ENCODE measurements at places on chromosomes 2 and 18.

DNA sequence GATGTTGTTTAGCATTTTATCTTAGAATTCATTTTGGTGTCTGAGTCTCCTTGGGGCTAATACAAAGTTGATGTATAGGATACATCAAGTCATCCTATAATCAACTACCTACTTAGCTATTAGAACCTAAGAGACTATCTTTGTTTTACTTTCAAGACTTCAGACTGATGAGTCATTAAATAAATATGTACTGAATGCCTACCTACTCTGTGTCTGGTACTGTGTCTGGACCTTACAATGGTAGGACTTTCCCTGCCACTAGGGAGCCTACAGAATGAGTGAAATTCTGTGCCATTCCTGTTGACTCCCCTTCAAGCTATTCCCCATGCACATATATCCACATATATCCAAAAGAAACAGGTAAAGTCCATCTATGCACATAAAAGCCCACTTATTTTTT lies 114.5 kb downstream of the ERBB4 start:
- DNase-seq = no peak

DNA sequence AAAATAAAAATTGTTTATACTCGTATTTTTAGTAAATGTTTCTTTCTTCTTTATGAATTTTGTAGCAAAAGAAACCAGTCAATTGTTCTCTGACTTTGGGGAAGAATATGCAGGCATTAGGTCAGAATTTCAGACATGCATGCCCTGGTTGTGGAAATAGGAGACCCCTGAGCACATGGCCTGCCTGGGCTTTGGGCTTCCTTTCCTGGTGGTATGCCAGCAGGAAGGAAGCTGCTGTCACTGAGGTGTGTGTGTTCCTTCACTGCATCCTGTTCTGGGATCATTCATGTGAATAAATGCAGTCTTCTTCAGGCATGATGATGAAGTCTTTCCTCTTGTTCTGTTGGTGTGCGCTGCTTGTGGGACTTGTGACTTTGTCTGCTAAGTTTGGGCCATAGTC lies 920.2 kb upstream of the VRK2 start:
- DNase-seq = no peak

- DNase-seq = no peak
Measured at GRCh38 chr2:197915548-197916265, 111.3 kb downstream of the PLCL1 start.

- DNase-seq = no peak
Measured at GRCh38 chr2:63047321-63048279, 3.0 kb upstream of the OTX1 start.

GRCh38 chr2:186569897-186570296 lies 20.0 kb upstream of the ITGAV start:
- no peak for DNase-seq

DNA sequence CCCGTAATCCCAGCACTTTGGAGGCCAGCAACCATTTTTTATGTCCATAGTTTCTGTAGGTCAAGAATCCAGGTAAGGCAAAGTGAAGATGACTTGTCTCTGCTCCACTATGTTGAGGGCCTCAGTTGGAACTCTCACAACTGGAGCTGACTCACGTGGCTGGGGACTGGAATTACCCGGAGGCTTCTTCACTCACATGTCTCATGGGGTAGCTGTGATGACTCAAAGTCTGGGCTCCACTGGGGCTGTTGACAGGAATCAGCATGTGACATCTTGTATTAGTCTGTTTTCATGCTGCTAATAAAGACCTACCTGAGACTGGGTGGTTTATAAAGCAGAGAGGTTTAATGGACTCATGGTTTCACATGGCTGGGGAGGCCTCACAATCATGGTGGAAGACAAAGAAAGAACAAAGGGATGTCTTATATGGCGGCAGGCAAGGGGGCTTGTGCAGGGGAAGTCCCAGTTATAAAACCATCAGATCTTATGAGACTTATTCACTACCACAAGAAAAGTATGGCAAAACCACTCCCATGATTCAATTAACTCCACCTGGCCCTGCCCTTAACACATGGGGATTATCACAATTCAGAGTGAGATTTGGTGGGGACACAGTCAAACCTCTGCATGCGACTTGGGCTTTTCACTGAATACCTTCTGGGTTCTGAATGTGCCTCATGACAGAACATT lies 7.8 kb upstream of the PPP1R1C start:
- DNase-seq = no peak

GRCh38 chr2:3868012-3868805 lies 164.8 kb downstream of the DCDC2C start:
- DNase-seq = no peak

DNA sequence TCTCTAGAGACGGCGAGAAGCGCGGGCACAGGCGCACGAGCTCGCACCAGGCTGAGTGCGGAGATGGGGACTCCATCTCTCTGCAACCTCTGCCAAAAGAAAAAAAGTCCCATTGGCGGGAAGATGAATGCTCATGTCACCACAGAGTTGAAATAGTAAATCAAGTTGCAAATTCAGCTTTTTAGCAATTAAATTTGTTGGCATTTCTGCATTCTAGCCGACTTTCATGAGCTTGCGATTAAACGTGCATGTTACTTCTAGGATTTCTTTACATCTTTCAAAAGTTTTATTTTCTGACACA lies 588 bp downstream of the CHAC2 start:
- no peak for DNase-seq

DNA sequence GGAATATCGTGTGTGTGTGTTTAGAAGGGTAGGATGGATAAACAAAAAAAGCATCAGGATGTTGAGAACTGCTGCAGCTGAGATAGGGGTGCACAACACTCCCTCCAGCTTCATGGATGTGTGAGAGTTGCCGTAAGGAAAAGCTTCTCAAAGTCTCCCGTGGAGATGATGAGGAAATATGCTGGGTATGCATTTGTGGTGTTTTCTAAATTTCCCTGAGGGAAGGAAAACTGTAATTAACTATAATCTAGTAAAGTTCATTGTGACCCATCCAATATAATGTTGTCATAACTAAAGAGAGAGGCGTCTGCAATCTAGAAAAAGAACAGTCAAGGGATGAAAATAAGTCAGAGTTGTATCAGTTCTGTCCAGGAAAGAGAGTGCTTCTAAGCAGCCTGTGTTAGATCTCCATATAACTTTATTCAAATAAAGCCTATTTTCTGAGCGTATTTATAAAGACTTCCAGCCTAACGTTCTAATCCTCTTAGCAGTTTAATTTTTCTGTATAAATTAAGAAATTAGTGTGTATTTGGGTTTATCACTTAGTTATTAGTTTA lies 7.3 kb upstream of the LMAN2L start:
- DNase-seq = no peak

GRCh38 chr2:10331027-10331701 lies 28.5 kb downstream of the HPCAL1 start:
- no peak for DNase-seq

DNA sequence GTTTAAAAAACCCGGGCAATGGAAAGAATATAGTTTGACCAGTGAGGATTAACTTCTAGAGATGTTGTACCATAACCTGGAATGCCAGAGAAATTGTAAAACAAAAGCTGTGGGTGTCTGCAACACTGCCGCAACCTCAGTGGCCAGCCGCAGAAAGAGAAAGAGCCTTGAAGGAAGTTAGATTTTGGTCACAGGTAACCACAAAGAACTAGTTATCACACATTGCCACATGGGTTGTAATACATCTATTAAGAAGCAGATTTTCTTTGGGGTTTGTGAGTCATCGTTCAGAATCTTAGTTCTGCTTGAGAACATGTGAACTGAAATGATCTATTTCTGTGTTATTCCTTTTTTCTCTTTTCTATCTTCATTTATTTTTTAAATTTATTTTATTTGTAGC lies 222.9 kb upstream of the AGAP1 start:
- DNase-seq = no peak

GRCh38 chr2:177183860-177184259 lies 28.7 kb upstream of the HNRNPA3 start:
- no peak for DNase-seq

GRCh38 chr18:60417946-60418345 lies 45.4 kb upstream of the MC4R start:
- DNase-seq = no peak

DNA sequence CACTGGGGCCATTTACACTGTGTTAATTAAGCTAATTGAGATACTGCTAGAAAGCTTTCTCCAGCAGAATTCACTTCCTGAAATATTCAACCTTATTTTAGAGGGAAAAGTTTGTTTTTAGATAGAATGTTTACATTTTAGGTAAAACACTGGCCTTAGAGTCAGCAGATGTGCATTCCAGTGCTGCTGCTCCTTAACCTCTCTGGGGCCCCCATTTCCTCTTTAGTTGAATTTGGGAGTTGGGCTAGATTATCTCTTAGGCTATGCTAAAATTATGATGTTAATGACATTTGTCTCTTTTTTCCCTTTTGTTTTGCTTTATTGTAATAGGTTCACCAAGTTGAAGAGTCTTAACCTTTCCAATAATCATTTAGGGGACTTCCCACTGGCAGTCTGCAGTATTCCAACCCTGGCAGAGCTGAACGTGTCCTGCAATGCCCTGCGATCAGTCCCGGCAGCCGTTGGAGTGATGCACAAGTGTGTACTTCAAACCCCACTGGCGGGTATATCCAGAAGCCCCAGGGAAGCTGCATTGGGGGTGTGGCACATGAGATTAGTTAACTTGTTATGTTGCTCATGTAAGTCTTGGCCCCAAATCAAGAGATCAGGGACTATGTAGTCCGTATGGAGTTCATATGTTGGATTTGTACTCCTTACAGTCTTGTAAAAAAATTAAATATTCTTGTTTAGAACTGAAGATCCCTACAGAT lies 179.5 kb downstream of the PHLPP1 start:
- no peak for DNase-seq

DNA sequence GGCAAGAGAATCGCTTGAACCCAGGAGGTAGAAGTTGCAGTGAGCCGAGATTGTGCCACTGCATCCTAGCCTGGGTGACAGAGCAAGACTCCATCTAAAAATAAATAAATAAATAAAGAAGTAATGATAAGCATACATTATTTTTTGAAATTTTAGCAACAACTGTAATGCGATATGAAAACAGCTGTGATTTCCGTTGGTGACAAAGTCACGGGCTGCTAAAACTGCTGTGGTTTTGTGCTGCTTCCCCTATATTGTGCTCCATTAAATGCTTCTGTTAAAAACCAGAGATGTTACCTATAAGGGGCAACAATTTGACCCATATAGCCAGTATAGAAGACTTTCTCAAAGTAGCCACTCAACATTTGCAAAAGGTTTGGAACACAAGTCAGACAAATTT lies 8.3 kb downstream of the TRIM54 start:
- DNase-seq = no peak

GRCh38 chr2:231034291-231034882 lies 2.9 kb upstream of the C2orf72 start:
- DNase-seq = no peak

GRCh38 chr18:23805898-23806297 lies 116.6 kb downstream of the LAMA3 start:
- no peak for DNase-seq
